ENCODE measurements at places on chromosomes 5 and 9. TPM values are rescaled to one million over a fixed set of nuclear protein-coding genes. Genes with fewer than 3 reads are reported as not detected.

GRCh38 chr5:178107756-178108310 is 5.5 kb upstream of the N4BP3 start:
- no peak for DNase-seq

GRCh38 chr5:132203916-132204315 is 23.7 kb downstream of the P4HA2 start:
- no peak for DNase-seq

DNA sequence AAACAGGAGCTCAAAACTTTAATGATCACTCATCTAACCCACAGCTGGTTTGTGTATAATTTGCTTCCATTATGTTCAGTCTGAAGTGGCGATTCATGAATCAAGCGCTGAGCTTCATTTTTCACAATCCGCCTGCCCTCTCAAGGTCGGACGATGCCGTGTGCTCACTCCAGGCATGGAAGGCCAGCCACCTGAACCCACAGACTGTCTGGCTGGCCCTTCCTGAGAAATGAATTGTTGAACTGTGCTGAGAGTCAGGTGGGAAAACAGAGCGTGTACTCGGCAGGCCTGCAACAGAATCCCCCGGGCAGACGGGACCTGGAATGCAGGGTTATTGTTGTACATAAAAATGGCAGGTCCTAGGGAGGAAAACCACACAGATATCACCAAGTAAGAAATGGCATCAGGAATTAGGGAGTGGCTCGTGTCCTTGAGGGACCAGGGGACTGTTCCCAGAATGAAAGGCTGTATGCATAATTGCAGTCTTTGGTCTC is 375.7 kb downstream of the IRX2 start:
- no peak for DNase-seq

ADAMTS16 gene
- 0.07 TPM for total RNA-seq

NR5A1 gene
- total RNA-seq: 38.8 TPM

TEK gene
- total RNA-seq: not detected
